D341Med (cell line): ENCODE measurements at places on chromosomes 7 and 10.

DNA sequence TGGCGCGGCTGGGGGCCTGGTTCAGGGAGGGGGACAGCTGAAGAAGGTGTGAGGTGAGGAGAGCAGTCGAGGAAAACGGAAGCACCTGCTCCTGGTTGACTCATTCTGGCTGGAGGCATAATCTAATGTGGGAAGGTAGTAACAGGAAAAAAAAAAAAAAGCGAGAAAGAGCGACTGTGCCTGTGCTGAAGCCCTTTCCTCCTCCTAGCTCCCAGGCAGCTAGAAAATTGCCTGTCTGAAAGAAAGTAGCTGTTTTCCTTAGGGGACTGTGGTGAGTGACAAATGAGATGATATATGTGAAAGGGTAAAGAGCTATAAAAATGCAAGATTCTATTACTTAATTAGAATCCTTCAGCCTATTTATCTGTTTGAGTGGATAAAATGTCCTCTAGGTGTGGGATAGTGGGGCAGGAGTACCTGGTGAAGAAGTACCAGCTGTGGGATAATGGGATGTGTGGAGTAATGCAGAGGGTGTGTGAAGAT is 4.9 kb upstream of the MEST start:
- DNase-seq, result no peak

GRCh38 chr10:33661580-33662336 is 327.3 kb upstream of the NRP1 start:
- DNase-seq, result no peak

DNA sequence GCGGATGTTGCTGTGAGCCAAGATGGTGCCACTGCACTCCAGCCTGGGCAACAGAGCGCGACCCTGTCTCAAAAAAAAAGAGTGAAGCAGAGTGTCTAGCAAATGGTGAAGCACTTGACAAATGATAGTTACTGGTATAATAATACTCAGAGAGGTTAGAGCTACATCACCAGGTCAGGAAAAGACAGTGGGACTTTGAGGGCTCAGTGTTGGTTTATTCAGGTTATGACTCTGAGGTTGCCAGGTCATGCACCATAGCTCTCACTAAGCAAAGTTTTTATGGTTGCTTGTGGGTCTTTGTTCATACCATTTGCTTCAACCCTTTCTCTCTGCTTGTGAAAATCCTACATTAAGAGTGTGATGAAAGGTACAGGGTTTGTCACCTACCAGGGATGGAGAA is 13.6 kb downstream of the MRPS33 start:
- no peak for DNase-seq

- DNase-seq, result no peak
Measured at GRCh38 chr10:109430799-109431198, 492.5 kb downstream of the XPNPEP1 start.

DNA sequence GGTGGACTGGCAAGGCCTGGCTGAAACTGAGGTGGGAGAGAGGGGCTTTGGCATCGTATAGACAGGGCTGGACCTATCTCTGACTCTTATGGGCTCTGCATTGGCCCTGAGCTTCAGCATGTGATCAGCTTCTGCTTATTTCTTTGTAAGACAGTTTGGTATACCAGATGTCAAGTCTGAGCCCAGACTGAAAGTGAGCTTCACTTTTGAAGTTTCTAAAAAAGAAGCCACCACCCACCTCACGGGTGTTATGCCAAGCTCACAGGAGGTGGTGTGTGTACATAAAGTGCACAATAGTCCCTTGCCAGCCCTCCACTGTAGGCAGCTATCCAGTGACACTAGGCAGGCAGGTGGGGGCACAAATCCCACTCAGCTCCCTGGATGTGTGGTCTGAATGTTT is 68.7 kb upstream of the SEPHS1 start:
- DNase-seq, result no peak

DNA sequence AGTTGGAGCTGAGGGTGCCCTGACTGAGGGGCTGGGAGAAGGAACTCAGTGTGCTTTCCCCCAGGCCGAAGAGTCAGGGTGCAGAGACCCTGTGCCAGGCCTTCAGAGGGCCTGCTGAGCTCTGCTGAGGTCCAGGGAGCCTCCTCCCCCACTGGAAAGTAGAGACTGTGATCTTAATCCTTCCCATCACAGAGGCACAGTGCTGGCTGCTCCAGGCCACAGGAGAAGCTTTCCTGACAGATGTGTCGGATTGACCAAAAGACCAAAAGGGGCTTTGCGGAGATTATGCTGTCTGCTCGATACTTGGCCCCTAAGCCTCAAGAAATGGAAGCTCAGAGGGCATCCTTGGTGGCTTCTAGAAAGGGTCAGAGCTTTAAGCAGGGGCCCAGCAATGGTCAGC is 32.9 kb upstream of the BTRC start:
- no peak for DNase-seq

- no peak for DNase-seq
Measured at GRCh38 chr7:45617166-45617565, 43.0 kb downstream of the ADCY1 start.

DNA sequence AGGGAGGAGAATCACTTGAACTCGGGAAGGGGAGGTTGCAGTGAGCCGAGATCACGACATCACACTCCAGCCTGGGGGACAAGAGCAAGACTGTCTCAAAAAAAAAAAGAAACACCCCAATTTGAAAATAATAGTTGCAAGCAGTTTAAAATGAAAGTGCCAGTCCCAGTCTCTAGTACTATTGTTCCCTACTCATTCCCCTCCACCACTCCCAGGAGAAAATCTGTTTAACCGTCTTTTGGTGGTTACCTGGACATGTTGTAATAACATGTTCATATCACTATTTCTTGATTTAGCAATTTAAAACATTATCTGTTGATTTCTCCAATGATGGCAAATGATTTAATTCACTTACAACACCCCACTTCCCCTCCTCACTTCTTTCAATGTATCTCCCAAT is 44.7 kb downstream of the KIFBP start:
- DNase-seq, result no peak

DNA sequence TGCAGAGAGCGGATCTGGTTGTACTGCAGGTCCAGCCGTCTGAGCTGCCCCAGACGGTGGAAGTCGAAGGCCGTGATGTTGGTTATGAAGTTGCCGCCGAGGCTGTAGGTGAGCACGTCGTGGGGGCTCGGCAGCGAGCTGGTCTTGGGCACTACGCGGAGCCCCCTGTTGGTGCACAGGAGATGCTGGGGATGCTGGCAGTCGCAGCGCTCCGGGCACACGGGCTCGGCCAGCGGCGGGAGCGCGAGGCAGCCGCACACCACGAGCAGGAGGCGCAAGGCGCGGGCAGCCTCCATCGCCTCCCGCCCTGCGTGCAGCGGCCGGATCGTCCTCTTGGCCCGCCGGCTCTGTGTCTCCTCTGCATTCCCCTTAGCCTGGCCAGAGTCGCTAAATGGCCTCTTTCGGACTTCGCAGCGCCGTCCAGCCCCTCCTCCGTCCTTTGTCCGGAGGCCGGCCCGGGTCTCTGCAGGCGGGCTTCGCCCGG is 337 bp downstream of the TRIL start:
- peak; percentile 57 for DNase-seq

DNA sequence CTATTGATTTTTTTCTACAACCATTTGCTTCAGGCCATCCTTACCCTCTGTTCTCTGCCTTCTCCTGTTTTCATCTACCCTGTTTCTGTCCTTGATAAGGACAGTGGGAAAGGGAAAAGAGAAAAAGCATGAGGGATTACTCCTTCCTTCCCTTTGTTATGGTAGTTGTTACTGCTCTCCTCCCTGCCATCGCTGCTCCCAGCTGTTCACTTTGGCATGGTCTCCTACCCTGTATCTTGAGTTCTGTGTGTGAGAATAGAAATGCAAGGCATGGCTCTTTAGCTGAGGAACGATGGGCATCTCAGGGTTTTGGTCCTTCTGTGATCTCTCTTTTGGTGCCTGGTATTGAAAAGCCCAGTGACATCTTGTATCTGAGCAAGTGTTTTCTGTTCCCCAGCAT is 6.4 kb downstream of the CCSER2 start:
- DNase-seq, result no peak

GRCh38 chr10:33155720-33156638 is 178.5 kb downstream of the NRP1 start:
- DNase-seq, result peak; percentile 50

GRCh38 chr10:123194056-123194455 is 39.9 kb downstream of the BUB3 start:
- DNase-seq, result no peak

DNA sequence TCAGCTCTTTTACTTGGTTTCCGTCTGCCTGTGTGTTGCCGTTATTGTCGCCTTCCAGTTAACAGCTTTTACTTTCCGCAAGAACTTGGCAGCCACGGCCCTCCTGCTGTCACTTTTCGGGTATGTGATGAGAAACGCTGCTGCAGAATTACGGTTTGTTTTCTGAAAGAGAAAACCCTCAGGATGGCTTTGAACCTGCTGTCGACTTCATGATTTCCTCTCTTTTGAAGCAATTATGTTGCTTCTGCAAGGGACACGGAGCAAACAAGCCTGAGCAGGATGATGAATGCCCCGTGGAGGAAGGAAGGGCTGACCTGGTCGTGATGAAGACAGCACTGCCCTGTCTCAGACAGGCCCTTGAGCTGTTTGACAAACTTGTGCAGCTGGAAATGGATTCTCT is 339.8 kb downstream of the ABCA13 start:
- DNase-seq, result no peak

DNA sequence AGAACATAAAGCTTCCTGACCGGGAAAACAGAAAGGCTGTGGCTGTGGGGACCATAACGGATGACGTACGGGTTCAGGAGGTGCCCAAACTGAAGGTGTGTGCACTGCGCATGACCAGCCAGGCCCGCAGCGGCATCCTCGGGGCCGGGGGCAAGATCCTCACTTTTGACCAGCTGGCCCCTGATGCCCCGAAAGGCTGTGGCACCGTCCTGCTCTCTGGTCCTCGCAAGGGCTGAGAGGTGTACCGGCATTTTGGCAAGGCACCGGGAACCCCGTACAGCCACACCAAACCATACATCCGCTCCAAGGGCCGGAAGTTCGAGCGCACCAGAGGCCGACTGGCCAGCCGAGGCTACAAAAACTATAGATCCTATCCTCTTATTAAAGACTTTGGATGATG is 179.3 kb downstream of the PTN start:
- DNase-seq, result no peak

DNA sequence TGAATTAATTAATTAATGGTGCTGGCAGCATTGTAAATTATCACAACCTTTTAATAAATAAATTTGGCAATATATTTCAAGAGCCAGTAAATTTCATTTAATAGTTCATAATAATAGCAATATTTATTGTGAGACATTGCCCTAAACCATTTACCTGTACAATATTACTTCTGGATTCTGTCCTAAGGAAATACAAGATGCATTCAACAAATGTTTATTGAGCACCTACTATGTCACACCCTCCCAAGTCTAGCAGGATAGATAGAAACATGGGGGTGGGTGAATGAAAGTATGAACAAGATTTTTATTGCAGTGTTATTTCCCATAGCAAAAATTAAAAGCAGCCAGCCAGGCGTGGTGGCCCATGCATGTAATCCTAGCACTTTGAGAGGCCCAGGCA is 4.4 kb upstream of the HERC4 start:
- DNase-seq, result no peak
